ENCODE measurements at places on chromosomes 4 and X.

DNA sequence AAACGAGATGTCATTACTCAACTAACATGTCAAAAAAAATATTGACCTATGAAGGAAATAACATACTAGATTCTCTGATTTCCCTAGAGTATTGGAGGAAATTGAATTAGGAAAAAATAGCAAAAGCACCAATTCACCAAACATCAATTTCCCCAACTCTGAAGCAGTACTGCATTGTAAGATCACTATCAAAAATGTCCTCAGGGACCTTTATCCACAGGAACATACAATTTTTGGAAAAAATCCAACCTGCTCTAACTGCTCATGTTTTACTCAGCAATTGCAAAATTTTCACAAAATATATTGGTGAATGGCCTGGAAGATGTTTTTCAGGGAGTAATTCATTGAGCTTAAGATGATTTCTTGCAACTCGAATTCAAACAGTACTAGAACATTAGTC is 239.0 kb upstream of the GIMD1 start:
- DNase-seq: no peak

- no peak for DNase-seq
Measured at GRCh38 chrX:152937236-152937635, 39.4 kb downstream of the ZNF185 start.

GRCh38 chrX:16920075-16920474 is 26.4 kb upstream of the REPS2 start:
- no peak for DNase-seq

- DNase-seq: no peak
Measured at GRCh38 chrX:150150076-150150779, 211.9 kb upstream of the EOLA2 start.

GRCh38 chrX:140123446-140123845 is 158.1 kb upstream of the CXorf66 start:
- DNase-seq: no peak

DNA sequence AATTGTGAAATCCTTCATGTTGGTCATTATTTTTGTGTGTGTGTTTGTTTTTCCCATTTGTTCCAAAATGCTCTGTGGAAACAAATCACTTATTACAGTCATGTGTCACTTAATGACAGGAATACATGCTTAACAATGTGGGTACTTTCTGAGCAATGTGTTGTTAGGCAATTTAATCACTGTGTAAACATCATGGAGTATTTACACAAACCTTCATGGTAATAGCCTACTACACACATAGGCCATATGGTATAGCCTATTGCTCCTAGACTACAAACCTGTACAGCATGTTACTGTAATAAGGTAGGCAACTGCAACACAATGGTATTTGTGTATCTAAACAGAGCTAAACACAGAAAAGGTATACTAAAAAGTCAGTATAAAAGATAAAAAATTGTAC is 388.9 kb upstream of the PPP1R2C start:
- peak; percentile 89 for DNase-seq

- DNase-seq: peak; percentile 28
Measured at GRCh38 chrX:26649534-26649933, 433.6 kb downstream of the MAGEB5 start.

DNA sequence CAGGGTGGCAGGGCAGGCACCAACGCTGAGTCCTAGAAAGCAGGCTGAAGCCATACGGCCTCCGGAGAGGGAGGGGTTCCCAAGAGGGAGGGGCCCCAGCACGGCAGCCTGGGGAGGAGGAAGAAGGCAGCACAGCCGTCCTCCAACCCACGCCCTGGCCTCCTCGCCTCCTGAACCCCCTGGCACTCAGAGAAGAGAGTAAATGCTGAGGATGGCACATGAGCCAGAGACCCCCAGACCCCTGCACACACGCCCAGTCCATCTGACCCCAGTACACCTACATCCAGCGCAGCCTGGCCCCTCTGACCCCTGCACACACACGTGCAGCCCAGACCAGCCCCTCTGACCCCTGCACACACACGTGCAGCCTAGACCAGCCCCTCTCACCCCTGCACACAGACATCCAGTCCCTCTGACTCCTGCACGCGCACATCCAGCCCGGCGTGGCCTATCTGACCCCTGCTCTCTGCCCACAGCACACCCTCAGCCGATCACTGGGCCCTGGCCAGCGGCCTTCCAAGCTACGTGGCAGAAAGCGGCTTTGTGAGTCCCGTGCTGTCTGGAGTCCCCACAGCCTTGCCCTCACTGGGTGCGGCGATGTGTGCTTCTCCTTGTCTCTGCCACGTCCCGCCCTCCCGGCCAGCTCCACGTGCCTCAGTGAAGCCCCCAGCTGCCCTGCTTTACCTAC is 18.5 kb downstream of the ATP5ME start:
- DNase-seq: no peak

DNA sequence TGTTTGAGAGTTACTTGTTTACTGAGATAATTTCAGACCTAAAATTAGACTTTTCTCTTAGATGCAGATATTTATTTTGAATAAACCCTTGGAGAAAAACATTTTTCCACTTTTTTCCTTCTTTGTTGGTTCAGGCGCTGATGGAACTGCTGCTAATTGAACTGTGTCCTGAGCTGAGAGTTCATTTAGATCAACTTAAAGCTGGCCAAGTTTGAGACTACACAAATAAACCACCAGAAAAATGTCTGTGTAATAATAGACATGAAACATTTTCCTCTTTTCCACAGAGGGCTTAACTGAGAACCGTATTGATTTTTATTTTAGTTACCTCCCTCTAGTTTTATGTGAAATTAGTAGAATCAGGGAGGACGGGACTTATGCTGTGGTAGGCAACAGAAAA is 32.5 kb downstream of the LRP2BP start:
- DNase-seq: no peak

GRCh38 chr4:126404549-126404948 is 1089.8 kb downstream of the FAT4 start:
- DNase-seq: no peak

- DNase-seq: no peak
Measured at GRCh38 chr4:138409670-138410069, 167.5 kb upstream of the SLC7A11 start.

GRCh38 chr4:110365761-110366160 is 110.2 kb upstream of the ENPEP start:
- DNase-seq: no peak

DNA sequence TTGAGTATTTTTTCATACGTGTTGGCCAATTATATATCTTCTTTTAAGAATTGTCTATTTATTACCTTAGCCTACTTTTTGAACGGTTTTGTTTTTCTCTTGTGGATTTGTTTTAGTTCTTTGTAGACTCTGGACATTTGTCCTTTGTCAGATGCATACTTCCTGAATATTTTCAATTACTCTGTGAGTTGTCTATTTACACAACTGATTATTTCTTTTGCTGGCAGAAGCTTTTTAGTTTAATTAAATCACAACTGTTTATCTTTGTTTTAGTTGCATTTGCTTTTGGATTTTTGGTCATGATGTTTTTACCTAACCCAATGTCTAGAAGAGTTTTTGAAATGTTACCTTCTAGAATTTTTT is 19.6 kb downstream of the UGT2B7 start:
- no peak for DNase-seq

- DNase-seq: no peak
Measured at GRCh38 chrX:9037296-9037695, 3.4 kb upstream of the FAM9B start.

GRCh38 chrX:35682476-35682875 is 115.7 kb upstream of the MAGEB16 start:
- DNase-seq: peak; percentile 2

DNA sequence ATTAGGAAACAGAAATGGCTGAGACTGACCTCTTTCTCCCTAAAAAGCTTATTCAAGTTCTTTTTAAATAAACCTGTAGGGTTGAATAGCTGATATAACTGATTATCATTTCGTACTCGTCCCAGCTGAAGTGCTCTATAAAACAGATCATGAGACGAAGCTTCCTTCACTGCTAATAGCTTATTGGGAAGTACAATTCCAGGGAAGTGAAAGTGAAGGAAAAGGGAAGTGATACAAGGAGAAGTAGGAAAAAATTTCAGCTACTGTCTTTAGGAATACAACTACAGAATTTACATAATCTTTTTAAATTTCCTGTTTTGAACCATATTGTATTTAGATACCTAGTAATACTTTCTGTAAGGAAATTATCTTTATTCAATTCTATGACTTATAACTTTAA is 103.0 kb downstream of the SNCA start:
- DNase-seq: no peak

- DNase-seq: no peak
Measured at GRCh38 chr4:119040694-119041185, 94.9 kb upstream of the MYOZ2 start.

DNA sequence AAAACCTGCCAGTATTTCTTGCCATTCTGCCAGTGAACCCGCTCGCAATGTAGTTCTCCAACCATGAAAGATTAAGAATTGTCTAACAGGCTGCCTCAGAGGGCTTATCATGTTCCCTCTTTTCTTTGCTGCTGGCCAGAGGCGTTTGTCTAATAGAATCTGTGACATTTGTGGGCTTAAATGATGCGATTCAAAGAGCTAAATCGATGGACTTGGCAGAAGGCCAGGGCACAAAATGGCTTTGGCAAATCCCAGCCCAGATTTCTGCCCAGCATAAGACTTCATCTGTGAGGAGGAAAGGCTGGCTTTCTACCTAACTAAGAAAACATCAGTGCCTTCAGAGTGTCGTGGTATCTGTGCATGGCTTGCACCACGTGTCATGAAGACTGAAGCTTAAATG is 79.9 kb downstream of the TRPC5OS start:
- peak; percentile 70 for DNase-seq

DNA sequence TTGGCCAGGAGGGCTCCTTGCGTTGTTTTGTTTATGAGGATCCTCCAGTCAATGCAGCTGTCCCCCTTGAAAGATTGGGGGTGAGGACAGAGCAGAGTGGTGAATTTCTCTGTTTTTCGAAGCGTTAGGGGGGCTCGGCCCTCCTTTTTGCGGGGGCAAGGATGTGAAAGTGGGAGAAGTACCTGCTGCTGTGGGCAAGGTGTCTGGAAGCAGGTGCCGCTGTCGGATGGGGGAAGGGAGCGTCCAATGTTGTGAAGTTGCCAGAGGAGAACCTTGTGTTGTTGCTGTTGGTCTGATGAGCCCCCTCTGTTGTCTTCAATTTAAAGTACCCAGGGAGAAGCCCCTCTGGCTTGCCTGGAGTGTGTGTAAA is 613 bp downstream of the GLRB start:
- DNase-seq: peak; percentile 57

DNA sequence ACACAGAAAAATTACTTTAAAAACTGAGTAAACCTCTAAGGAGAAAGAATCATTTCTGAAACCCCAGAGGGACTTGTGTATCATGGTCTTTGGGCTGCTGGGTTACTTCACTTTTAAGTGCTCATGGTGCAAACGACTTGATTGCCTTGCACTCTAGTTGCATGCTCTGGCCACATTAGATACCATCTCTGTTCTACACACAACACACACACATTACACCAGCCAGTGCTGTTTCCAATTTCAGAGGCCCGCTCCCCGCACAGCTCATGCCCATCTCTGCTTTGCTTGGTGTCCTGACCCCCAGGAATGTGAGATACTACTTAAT is 2.1 kb downstream of the PPP3CA start:
- peak; percentile 78 for DNase-seq

DNA sequence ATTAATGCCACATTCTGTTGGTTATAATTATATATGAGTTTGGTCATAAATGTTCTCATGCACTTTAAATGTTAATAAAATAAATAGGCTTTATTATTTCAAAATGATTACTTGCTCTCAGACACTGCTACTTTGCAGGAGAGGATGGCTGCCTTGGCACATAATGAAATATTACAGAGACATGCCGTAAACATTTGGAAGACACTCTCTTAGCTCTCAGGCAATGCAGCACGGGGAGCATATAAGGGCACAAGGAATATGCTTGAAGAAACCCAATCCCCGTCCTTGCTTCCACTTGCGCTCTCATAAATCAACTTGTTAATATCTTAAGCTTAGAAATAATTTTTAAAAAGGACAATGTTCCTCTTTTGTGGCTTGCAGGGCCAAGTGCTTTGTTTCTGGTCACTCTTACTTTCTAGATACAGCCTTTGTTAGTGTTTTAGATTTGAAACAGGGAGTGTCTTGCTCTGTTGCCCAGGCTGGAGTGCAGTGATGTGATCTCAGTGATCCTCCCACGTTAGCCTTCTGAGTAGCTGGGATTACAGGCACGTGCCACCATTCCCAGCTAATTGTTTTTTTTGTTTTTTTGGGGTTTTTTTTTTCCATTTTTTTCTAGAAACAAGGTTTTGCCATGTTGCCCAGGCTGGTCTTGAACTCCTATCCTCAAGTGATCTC is 445.0 kb downstream of the SPRY1 start:
- DNase-seq: no peak

- DNase-seq: peak; percentile 30
Measured at GRCh38 chr4:26753617-26754016, 107.0 kb upstream of the STIM2 start.

- peak; percentile 86 for DNase-seq
Measured at GRCh38 chrX:69503782-69504625, at the start of gene NALF2. Gene NALF2, plus strand, starts transcription at chrX:69504326. Its CDS starts 957 bp downstream, at chrX:69505283.

GRCh38 chrX:39063037-39063436 is 261.8 kb downstream of the MID1IP1 start:
- DNase-seq: peak; percentile 83

DNA sequence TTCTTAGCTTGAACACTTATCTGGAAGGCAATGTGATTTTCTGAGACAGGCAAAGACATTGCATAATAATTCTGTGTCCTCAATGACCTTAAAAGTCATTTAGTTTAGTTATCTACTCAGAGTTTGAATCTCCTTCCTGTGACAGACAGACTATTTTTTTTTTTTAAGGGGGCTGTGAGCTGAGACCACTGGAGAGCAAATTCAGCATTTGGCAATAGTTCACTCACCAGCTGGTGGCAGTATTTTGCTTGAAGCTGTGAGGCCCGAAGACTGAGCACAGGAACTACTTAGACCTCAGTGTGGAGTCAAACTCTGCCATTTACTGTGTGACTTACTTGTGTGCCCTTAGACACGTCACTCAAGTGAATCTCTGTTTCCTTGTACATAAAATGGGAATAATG is 22.9 kb upstream of the CPE start:
- DNase-seq: peak; percentile 83

DNA sequence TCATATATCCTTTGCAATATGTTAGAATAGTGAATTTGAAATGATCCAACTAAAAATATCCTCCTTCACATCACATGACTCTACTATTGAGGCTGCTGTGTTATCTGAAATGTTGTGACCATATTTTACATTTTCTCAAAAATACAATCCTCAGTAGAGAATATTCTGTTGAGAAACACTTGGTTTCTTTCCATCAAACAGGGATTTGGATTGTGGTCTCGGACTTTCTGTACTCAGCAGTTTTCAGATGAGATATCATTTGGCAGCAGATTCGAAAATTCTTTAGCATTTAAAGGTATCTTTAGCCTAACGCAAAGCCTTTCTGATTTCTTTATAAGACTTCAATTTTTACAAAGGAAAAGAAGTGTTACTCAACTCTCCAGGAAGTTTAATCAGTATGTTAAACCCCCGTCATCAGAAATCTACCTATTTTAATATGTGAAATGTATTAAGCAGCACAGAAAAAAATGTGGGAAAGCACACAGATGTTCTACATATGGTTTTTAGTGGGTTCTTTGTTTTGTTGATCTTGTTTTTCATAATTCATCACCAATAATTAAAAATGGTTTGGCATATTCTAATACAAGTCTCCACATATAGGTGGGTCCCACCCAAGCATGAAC is 55.4 kb upstream of the ANXA3 start:
- DNase-seq: no peak
